Activated CD4-positive, alpha-beta T cell treated with anti-CD3 and anti-CD28 coated beads for 36 hours (primary cell): ENCODE measurements at places on chromosomes 2 and 18. TPM values are rescaled to one million over a fixed set of nuclear protein-coding genes. Genes with fewer than 3 reads are reported as not detected.

The ZNF521 gene
- total RNA-seq, result not detected

The TWIST2 gene
- not detected for total RNA-seq

The KANSL1L gene
- 4.5 TPM for total RNA-seq

The LIMS4 gene
- not detected for total RNA-seq

The MC5R gene
- not detected for total RNA-seq

The TYMS gene
- 331 TPM for total RNA-seq

The MGAT5 gene
- 22.2 TPM for total RNA-seq

The IL1F10 gene
- not detected for total RNA-seq

The RNF138 gene
- 84.4 TPM for total RNA-seq

The LIPG gene
- 0.79 TPM for total RNA-seq
